ENCODE measurements at places on chromosomes 1 and 21.
A peak's percentile ranks its signal among the peaks of the same experiment; 100 is the strongest.

DNA sequence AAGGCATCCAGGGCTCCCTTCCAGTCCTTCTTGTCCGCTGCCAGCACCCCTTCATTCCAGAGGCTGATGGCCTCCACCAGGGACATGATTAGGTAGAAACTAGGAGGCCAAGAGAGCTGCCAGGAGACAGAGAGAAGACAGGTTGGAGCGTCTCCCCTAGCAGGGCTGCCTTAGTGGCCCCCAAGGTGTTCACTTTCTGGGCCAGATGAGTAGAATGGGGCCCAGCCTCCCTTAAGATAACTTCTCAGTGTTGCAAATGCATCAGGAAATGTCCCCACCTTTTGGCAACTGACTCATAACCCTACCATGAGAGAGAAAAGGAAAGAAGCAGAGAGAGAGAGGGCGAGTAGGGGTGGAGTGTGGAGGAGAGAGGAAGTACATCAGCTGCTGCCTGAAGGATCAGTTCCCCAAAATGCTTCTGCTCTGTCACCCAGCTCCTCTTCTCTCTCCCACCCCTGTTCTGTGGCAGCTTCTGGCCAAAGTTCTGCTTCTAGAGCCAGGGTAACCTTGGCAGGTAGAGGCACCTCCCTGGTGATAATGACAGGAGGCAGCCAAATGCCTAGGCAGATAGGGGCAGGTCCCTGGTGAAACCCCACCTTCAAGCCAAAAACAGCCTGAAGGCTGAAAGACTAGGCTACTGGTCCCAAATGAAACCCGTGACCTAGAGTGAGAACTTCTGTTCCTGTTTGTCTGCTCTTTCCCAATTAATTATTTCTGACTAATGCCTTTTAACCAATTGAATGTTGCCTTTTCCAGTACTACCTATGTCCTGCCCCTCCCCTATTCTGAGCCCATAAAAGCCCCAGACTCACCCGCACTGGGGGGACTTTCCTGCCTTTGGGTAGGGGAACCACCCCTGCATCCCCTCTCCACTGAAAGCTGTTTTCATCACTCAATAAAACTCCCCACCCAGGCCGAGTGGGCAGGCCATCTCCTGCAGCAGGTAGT is at the start of gene NCF2:
Gene NCF2 (minus strand): TSS at position 216 of the 948 bp plus-strand sequence. CDS start 130 bp downstream, at position 86.
- DNase-seq: peak; percentile 7

- no peak for DNase-seq
These were observed 79.8 kb downstream of the PIGK start for GRCh38 chr1:77139389-77139788.

- DNase-seq: no peak
These were observed 50.6 kb downstream of the OBSCN start for GRCh38 chr1:228258486-228258885.

- no peak for DNase-seq
These were observed 265.9 kb downstream of the HHAT start for GRCh38 chr1:210594605-210595004.

GRCh38 chr1:160755911-160756848 is 17.1 kb downstream of the SLAMF7 start:
- no peak for DNase-seq

- DNase-seq: no peak
These were observed 7.9 kb downstream of the KIF21B start for GRCh38 chr1:201015551-201016091.

DNA sequence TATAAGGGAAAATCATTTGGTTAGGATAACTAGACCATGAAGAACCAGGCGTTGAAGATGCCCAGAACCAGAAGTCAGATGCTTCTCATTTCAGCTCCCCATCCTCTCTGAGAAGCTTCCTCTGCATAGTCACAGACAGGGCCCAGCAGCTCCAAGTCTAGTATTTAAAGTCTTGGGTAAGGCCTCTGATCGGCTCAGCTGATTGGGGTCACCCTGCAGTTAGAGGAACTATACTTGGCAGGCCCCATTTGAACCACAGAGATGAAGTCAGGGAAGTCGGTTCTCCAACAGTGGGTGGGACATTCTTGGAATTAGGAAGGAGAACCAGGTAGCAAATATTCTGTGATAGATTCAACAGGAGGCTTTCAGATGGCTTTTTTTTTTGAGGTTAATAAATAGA is 48.3 kb downstream of the SLC22A15 start:
- no peak for DNase-seq

DNA sequence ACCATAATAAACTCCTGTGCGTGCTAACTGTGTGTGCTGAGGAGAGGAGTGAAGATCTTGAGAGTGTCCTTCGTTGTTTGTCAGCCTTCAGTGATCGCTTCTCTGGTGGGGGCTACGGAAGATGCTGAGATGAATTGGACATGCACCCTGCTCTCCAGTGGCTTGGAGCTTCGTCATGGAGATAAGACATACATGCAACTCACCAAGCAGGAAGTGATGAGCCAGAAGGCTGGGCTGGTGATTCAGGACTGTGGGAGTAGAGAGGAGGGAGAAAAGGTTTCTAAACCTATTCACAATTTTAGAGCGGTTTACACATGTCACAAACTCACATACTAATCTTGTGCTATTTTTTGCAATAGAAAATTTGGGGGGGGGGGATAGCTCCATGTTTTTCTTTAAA is 128.9 kb upstream of the ADAR start:
- DNase-seq: peak; percentile 66

DNA sequence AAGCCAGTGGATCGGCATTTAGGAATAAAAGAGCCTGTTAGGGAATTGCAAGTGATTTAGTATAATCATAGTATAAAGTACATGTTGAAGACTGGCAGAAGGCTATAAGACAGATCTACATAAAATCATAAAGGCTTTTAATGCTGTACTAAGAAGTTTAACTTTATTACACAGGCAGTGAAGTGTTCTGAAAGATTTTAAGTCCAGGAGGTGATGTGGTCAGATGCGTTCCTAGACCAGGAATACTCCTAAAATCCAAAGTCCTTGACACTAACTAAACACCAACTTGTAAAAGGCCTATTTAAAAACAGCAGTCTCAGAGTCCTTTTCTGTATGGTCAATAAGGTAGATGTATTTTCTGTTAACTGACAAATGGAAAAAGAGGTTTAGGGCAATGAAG is 57.0 kb downstream of the KIFAP3 start:
- DNase-seq: no peak

All from stimulated activated CD4-positive, alpha-beta T cell treated with anti-CD3 and anti-CD28 coated beads, Interleukin-4, amount 100 ng/mL, for 4 hours (primary cell).